Glutamatergic neuron (in vitro differentiated cells): ENCODE measurements at places on chromosomes 2 and 18. TPM values are rescaled to one million over a fixed set of nuclear protein-coding genes. Genes with fewer than 3 reads are reported as not detected.

GAL3ST2 gene
- 0.42 TPM for total RNA-seq

RGPD3 gene
- 0.27 TPM for total RNA-seq

HOXD1 gene
- not detected for total RNA-seq

ST3GAL5 gene
- 46.5 TPM for total RNA-seq

ST6GAL2 gene
- total RNA-seq, result 5.9 TPM

SLC19A3 gene
- 1.7 TPM for total RNA-seq

ABHD1 gene
- not detected for total RNA-seq

ELAC1 gene
- 9.2 TPM for total RNA-seq

SKOR2 gene
- total RNA-seq, result 6.7 TPM

- no peak for DNase-seq
These were observed 58.1 kb upstream of the PELI1 start for GRCh38 chr2:64202206-64202845.

- no peak for DNase-seq
These were observed 114.6 kb downstream of the LPIN1 start for GRCh38 chr2:11861044-11861443.

GRCh38 chr2:215912299-215912842 is 101.0 kb downstream of the MREG start:
- no peak for DNase-seq

GRCh38 chr2:96108541-96109360 is 7.6 kb downstream of the ADRA2B start:
- peak; percentile 64 for DNase-seq

- no peak for DNase-seq
These were observed 368.1 kb upstream of the CDH19 start for GRCh38 chr18:66971960-66972359.

- no peak for DNase-seq
These were observed 76.2 kb downstream of the DCDC2C start for GRCh38 chr2:3779496-3780049.

GRCh38 chr2:239323447-239323846 is 77.4 kb downstream of the HDAC4 start:
- no peak for DNase-seq

DNA sequence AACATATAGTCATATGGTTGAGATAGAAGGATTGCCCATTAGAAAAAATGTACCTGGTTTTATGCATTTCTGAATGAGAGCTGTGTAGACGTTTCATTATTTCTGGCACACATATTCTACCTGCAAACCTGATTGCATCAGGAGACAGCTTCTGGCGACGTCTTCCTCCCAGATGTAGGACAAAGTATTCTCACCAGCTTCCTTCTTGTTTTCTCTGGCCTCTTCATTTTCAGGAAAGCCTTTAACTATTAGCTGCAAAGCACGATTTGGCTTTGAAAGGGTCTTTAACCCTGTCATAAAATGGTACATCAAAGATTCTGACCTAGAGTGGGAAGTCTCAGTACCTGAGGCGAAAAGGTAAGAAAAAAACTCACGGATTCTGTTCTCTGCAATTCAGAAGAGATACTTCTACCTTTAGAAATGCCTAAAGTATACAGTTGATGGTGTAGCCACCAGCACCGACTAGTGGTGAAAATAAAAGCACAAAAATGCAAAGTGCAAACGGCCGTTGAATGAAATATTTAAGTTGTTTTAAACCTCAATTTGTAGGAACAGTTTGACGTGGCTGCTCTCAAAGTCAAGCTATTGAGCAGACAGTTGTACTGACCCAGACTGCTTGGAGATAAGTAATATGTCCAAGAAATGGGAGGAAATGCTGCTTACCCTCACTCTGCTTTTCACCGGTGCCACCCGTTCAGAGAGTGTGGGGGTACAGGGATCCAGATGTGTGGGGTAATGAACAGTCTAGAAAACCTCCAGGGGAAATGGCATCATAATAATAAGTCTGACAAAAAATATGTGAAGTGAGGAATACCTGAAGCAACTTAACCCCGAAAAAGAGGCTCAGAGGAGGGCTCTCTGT is 20.2 kb downstream of the IL18RAP start:
- no peak for DNase-seq

- peak; percentile 10 for DNase-seq
These were observed 323.6 kb upstream of the HS6ST1 start for GRCh38 chr2:128642316-128642715.

DNA sequence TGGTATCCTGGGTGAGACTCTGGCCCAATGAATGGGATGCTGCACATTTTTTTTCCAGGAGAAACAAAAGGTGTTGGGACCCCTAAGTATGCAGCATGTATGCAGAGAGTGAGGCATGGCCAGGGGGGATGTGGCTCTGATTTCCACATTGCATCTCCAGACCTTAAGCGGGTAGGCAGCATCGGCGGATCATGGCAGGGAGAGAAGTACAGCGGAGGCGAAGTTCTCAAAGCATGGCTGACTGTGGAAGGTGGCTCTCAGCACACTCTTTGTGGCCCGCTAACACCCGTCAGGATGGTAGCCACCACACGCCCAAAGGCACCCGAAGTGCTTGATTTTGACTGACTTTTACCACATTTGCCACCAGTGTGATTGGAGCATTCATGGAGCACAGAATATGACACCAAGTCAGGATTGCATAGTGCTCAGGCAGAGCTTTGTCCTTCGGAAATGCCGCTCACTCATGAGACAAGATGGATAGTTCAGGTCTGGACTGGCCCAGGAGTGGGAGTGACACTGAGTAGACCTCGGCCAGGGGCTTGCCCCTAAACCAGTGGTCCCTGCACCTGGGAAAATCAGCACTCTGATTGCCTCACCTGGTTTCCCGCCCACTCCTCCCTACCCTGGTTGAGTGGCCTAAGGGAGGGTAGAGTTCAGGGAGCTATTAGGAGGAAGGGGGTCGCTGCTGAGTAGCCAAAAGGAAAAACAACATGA is 14.2 kb downstream of the INPP4A start:
- DNase-seq, result no peak

DNA sequence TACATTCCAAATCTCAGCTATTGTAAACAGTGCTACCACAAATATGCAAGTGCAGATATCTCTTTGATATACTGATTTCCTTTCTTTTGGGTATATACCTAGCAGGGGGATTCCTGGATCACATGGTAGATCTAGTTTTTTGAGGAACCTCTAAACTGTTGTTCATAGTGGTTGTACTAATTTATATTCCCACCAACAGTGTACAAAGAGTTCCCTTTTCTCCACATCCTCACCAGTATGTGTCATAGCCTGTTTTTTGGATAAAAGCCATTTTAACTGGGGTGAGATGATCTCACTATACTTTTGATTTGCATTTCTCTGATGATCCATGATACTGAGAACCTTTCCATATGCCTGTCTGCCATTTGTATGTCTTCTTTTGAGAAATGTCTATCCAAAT is 6.3 kb upstream of the CCNT2 start:
- DNase-seq, result no peak

DNA sequence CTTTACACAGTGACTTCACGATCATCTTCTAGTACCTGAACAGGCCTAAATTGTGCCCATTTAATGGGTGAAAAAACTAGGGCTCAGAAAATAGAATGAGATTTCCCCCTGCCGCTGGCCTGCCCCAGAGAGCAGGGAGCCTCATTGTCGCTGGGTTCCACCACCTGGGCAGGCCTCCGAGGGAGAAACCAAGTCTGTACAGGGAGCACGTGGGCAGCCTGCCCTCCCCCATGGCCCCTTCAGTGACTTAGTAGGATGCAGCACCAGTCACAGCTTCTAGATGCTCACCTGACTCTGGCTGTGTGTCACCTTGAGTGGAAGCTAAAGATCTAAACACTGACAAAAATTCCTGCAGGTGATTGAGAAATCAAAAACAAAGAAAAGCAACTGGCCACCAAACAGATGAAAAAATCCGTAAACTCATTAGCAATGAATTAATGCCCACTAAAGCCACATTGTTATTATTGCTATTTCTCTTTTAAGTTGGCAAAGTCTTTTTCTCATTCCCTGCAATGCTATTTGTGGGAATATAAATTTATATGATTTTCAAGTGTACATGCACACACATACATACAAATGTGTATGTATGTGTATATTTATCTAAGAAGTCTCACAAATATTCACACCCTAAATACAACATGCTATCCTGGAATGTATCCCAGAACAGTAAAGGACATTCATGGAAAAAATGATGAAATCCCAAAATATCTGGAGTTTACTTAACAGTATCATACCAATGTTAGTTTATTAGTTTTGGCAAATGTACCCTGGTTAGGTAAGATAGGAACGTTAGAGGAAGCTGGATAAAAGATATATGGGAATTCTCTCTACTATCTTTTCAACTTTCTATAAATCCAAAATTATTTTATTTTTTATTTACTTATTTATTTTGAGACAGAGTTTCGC is 18.7 kb upstream of the ASPRV1 start:
- no peak for DNase-seq

DNA sequence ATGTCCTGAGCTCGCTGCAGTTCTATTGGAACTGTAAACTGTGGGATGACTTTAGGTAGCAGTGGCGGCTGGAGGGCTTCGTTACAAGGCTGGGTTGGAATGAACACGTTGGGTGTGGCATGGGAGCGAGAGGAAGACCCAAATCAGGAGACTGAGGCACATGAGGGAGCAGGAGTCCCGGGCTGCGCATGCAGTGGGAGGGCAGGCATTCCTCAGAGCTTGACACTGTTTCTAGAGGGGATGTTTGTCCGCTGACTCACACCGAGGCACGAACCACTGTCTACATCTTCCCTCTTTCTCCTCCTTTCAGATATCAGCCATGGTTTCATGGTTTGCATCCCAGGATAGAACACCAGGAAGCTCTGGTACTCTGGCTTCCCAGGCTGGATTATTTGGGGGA is 40.6 kb upstream of the LAMA1 start:
- DNase-seq, result no peak

GRCh38 chr2:107721586-107721985 is 105.1 kb upstream of the RGPD4 start:
- DNase-seq, result no peak

- DNase-seq, result no peak
These were observed 223.3 kb downstream of the FBXO15 start for GRCh38 chr18:73924307-73924706.

GRCh38 chr2:55616551-55617174 is 759 bp downstream of the PPP4R3B start:
- DNase-seq, result no peak

GRCh38 chr2:173448938-173449471 is 94.3 kb downstream of the CDCA7 start:
- peak; percentile 91 for DNase-seq

DNA sequence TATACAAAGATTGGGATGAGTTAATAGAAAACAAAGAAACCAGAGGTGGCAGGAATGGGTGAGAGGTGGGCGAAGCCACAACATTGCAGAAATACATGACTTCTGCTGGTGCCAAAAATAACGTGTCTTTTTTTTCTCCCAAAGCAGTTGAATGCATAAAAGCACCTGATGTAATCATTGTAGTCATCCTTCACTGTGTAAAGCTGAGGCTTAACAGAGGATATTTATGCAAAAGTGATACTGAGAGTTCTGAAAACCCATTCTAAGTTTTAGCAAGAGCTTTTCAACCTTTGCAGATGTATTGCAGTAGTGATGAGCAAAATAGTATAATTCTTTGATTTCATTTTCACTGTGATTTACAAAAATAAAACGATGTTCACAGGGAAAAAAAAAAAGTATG is 173.0 kb downstream of the PTGR3 start:
- no peak for DNase-seq

DNA sequence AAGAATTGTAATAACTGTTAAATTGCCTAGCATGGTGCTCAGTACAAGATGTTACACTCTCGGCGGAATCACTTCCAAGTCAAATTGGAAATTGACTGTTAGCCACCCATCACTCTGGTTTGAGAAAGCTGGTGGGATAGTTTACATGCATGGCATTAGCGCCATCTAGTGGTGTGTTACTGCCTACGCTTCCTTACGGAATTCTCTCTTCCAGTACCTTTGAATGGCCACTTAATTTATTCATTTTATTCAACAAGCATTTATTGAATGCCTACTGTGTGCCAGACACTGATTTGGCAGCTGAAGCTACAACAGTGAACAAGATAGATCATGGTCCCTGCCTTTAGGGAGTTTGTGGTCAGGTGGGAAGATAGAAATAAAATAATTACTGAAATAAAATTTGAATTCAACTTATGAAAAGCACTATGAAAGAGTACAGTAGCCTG is 171.2 kb downstream of the TMEM247 start:
- peak; percentile 66 for DNase-seq

DNA sequence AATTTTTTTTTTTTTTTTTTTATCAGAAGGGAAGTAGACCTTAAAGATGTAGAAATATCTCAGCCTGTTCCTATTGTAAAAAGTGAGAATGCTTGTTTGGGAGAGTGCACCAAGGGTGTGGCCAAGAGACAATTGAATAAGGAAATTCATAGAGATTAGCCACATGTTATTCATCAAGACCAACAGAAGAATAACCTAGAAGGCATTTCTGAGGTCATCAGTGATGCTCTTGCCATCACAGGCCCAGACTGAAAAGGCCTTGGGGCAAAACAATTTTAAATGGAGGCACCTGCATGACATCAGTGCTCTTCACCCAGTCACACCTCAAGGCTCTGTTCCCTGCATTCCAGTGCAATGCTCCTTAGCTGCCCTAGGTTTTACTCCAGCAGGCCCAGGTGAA is 2043.3 kb upstream of the PIK3C3 start:
- no peak for DNase-seq

DNA sequence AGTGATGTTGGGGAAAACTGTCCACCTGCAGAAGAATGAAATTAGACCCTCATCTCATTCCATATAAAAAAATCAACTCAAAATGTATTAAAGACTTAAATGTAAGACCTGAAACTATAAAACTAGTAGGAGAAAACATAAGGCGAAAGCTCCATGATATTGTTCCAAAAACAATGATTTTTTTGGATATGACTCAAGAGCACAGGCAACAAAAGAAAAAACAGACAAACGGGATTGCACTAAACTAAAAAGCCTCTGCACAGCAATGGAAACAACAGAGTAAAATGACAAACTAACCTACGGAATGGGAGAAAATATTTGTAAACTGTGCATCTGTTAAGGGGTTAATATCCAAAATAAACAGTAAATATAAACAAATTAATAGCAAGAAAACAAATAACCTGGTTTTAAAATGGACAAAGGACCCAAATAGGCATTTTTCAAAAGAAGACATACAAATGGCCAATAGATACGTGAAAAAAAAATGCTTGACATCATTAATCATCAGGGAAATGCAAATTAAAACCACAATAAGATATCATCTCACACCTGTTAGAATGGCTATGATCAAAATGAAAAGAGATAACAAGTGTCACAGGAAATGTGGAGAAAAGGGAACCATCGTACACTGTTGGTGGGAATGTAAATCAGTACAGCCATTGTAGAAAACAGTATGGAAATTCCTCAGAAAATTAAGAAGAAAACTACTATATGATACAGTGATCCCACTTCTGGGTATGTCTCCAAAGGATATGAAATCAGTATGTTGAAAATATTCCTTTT is 26.6 kb downstream of the LRRFIP1 start:
- DNase-seq, result no peak

GRCh38 chr2:43075054-43075593 is 151.3 kb downstream of the ZFP36L2 start:
- no peak for DNase-seq

- DNase-seq, result no peak
These were observed 36.0 kb downstream of the KLHL29 start for GRCh38 chr2:23420840-23421476.

- no peak for DNase-seq
These were observed 909.6 kb downstream of the DSC3 start for GRCh38 chr18:30132959-30133358.

- no peak for DNase-seq
These were observed 72.5 kb downstream of the GULP1 start for GRCh38 chr2:188364033-188364630.

GRCh38 chr2:121649149-121649595 is at the start of gene CLASP1:
CLASP1 (minus strand) TSS chr2:121649462; CDS start chr2:121605895, 43,567 bp downstream.
- peak; percentile 80 for DNase-seq
